Liver (tissue), 10 donors: ENCODE measurements at places on chromosomes 3 and 15. TPM values are rescaled to one million over a fixed set of nuclear protein-coding genes. Genes with fewer than 3 reads are reported as not detected.

The TRIM59 gene
- total RNA-seq, result 33.3 TPM

The ADAMTS17 gene
- total RNA-seq, result 0.28 TPM

The C3orf80 gene
- total RNA-seq, result 1.4 TPM

The SCG3 gene
- 0.05 TPM for total RNA-seq

The PAK6 gene
- 0.08 TPM for total RNA-seq

The INKA1 gene
- total RNA-seq, result 4.2 TPM

The RPL39L gene
- total RNA-seq, result 6.6 TPM

The TMEM40 gene
- 0.79 TPM for total RNA-seq

The ACKR2 gene
- 19.3 TPM for total RNA-seq

The CYP8B1 gene
- total RNA-seq, result 21.2 TPM

The HDGFL3 gene
- total RNA-seq, result 3.5 TPM

The KLHL40 gene
- not detected for total RNA-seq

GRCh38 chr3:165201964-165202363 lies 5.8 kb upstream of the SLITRK3 start:
- H3K36me3 ChIP-seq, result no peaks in the 10 kb centered on the region
- no peak overlapping the region for H3K4me3 ChIP-seq
- H3K27me3 ChIP-seq, result no peaks in the 10 kb centered on the region
- no peak overlapping the region for H3K27ac ChIP-seq
- no peak for DNase-seq

DNA sequence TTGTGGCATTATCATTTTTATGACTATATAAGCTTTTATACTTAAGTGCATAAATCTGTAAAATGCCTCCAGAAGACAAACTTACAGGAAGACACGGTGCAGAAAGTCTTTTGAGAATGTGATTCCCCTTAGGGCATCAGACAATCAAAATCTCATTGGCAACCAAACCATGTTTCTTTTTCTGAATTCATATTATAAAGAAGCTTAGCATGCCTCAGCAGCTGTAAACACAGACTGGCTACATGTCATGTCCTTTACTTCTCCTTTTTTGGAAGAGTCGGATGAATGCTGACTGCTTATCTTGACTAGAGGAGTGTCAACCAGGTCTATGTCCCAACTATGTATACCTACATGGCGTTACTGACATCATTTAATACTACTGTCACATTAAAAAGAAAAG lies 150.1 kb downstream of the PLD1 start:
- peaks cover 55% of the 10 kb centered on the region for H3K36me3 ChIP-seq
- no peaks in the 10 kb centered on the region for H3K4me1 ChIP-seq
- no peak overlapping the region for H3K4me3 ChIP-seq
- H3K27me3 ChIP-seq, result no peaks in the 10 kb centered on the region
- no peak overlapping the region for H3K27ac ChIP-seq

DNA sequence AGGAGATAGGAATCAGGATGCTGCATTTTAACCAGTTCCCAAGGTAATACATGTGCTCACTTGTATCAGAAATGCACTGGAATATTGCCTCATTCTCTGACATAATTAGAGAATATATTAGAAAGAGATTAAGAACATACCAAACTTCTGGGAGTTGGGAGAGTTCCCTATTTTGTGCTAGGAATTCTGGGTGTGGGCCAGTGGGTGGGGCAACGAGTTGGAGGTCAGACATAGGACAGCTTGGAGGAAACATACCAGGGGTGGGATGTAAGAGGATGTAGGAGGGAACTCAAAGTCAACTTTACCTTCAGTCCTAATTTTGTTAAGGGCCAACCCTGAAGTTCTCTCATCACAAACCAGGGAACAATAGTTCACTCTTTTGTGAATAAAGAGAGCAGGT lies 83.6 kb downstream of the SLC7A14 start:
- DNase-seq, result no peak
- no peaks in the 10 kb centered on the region for H3K36me3 ChIP-seq
- no peak overlapping the region for H3K27ac ChIP-seq
- no peak overlapping the region for H3K4me3 ChIP-seq
- H3K4me1 ChIP-seq, result no peaks in the 10 kb centered on the region

GRCh38 chr3:169158379-169158778 lies 505.1 kb downstream of the MECOM start:
- no peak overlapping the region for H3K4me3 ChIP-seq
- no peaks in the 10 kb centered on the region for H3K4me1 ChIP-seq
- DNase-seq, result no peak
- H3K27me3 ChIP-seq, result peaks cover 3% of the 10 kb centered on the region

- no peak for DNase-seq
- H3K27ac ChIP-seq, result no peak overlapping the region
- no peaks in the 10 kb centered on the region for H3K36me3 ChIP-seq
- peaks cover 6% of the 10 kb centered on the region for H3K4me1 ChIP-seq
Observed at GRCh38 chr3:11290743-11291680, 18.8 kb downstream of the ATG7 start.

DNA sequence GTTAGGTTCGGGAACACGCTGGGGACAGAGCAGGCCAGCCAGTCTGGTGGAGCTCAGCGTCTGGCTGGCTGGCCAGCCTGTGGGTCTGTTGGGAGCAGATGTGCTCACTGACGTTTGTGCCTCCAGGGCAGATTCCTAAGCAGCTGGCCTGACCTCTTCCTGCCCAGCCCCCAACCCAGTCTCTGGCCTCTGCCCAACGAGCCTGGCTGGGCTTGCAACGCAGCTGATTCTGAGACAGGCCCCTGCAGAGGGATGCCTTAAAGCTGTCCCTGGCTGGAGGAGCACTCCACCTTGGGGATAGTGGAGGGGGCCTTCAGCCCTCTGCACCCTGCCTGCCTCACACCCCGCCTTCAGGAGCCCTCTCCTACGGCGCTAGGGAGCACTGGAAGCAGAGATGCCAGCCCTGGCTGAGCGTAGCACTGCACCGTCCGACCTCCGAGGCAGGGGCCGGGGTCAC lies 46.0 kb downstream of the KLF13 start:
- H3K4me1 ChIP-seq, result peaks cover 5% of the 10 kb centered on the region
- DNase-seq, result no peak
- H3K4me3 ChIP-seq, result no peak overlapping the region
- no peak overlapping the region for H3K27ac ChIP-seq
- H3K36me3 ChIP-seq, result peaks cover 9% of the 10 kb centered on the region

DNA sequence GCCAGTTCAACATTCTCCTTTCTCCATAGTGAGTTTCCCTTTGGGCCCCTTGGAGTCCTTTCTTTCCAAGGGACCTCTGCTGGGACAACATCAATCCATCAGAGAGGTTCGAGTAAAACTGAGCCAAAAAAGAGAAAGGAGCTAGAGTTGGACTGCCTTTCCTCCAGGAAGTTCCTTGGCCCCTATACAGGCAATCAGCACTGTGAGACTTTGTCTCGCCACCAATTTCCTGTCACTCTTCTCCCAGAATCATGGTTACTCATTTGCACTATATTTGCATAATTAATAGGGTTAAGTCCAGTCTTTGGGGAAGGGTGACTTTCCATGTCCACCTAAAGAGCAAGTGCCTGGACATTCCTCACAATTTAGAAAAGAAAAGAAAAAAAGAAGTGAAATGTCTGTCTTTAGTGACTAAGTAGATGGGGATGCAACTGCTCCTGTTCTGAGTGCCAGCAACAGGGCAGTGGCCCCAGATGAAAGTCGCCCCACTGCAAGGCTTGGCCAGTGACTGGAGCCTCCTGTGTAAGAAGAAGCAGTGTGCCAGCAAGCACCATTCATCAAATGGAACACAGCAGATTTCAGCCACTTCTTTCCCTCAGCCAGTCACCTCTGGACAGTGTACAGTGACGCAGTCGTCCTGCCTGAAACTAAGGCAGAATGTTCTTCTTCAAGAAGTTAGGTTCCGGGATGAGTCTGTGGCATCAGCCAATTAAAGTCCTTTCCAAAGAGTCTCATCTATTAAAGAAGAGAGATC lies 91.6 kb downstream of the FSIP1 start:
- no peaks in the 10 kb centered on the region for H3K27me3 ChIP-seq
- DNase-seq, result no peak

DNA sequence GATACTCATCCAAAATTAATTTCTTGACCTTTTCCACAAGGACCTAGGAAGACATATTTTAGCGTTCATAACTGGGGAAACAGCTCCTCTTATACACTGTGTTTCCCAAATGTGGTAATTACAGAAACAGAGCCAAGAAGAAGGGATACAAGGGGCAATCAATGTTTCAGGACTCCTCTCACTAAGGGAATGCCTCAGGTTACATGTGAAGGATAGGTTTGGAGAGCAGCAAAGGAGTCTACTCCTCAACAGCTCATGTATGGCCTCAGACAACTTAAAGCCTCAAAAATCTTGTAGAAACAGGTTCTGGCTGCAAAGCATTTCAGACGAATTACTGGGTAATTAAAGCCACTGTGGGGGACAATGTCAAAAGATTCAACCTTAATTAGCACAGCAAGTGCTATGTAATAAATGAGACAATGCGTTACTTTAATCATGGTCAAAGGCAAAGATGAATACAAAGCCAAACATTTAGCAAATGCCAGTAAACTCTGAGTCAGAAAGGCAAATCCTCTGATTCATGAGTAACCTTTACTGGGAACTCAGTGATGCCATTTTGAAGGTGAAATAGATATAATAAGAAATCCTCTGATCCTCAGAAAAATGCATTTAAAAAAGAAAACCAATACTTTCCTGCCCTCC lies 1111.2 kb downstream of the TUSC7 start:
- H3K4me1 ChIP-seq, result no peaks in the 10 kb centered on the region
- no peak overlapping the region for H3K4me3 ChIP-seq
- no peak overlapping the region for H3K27ac ChIP-seq
- H3K27me3 ChIP-seq, result no peaks in the 10 kb centered on the region

GRCh38 chr15:80462111-80462510 lies 57.9 kb downstream of the ARNT2 start:
- H3K36me3 ChIP-seq, result no peaks in the 10 kb centered on the region
- no peak overlapping the region for H3K27ac ChIP-seq
- DNase-seq, result no peak
- no peak overlapping the region for H3K4me3 ChIP-seq
- H3K27me3 ChIP-seq, result no peaks in the 10 kb centered on the region

DNA sequence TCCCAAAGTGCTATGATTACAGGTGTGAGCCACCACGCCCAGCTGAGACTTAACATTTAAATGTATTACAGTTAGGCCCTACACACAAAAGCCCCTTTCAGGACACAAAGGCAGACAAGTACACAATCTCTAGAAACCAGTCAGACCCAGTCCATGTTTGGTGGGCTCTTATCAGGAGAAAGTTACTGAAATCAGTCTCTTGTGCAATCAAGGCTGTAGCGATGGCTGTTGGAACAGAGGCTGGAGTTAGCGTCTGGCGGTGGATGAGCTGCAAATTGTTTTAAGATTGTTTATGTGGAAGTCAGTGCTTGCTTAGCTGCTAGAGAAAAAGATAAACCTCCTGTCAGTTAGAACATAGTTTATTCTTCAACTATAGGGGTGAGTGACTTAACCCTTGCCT lies 89.5 kb upstream of the SNRPN start:
- H3K36me3 ChIP-seq, result no peaks in the 10 kb centered on the region
- no peaks in the 10 kb centered on the region for H3K4me1 ChIP-seq
- H3K27me3 ChIP-seq, result no peaks in the 10 kb centered on the region
- H3K27ac ChIP-seq, result no peak overlapping the region
- DNase-seq, result no peak

- no peaks in the 10 kb centered on the region for H3K27me3 ChIP-seq
- no peaks in the 10 kb centered on the region for H3K36me3 ChIP-seq
- no peak overlapping the region for H3K27ac ChIP-seq
- H3K4me3 ChIP-seq, result no peak overlapping the region
Observed at GRCh38 chr15:68618394-68618793, 39.6 kb downstream of the CORO2B start.

- H3K36me3 ChIP-seq, result no peaks in the 10 kb centered on the region
- no peak overlapping the region for H3K27ac ChIP-seq
- DNase-seq, result no peak
- H3K4me3 ChIP-seq, result no peak overlapping the region
Observed at GRCh38 chr15:80861731-80862170, 82.6 kb downstream of the CEMIP start.

- H3K36me3 ChIP-seq, result no peaks in the 10 kb centered on the region
- DNase-seq, result no peak
- H3K4me3 ChIP-seq, result no peak overlapping the region
- H3K27me3 ChIP-seq, result no peaks in the 10 kb centered on the region
- H3K27ac ChIP-seq, result no peak overlapping the region
Observed at GRCh38 chr15:33089878-33090757, 104.4 kb downstream of the FMN1 start.

DNA sequence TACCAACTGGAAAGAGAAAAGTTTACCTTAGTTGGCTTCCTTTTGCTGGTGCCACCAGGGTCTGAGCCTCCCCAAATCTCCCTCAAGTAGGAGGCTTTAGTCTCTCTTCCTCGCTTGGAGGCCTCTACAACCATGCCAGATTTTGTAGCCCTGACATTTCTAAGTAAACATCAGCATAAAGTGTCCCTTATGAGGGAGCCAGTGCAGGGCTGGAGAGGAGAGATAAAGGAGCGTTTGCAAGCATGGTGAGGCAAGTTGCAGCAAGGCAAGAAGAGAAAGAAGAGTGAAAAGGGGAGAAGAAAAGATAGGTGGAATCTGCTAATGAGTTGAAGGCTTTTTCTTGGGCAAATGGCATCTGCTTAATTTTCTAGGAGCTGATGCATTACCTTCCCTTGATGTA lies 82.7 kb upstream of the FNDC3B start:
- H3K4me3 ChIP-seq, result no peak overlapping the region
- H3K36me3 ChIP-seq, result no peaks in the 10 kb centered on the region

- H3K4me3 ChIP-seq, result no peak overlapping the region
- H3K27me3 ChIP-seq, result no peaks in the 10 kb centered on the region
- H3K36me3 ChIP-seq, result no peaks in the 10 kb centered on the region
- no peak overlapping the region for H3K27ac ChIP-seq
Observed at GRCh38 chr15:72141171-72142084, 23.2 kb downstream of the SENP8 start.

DNA sequence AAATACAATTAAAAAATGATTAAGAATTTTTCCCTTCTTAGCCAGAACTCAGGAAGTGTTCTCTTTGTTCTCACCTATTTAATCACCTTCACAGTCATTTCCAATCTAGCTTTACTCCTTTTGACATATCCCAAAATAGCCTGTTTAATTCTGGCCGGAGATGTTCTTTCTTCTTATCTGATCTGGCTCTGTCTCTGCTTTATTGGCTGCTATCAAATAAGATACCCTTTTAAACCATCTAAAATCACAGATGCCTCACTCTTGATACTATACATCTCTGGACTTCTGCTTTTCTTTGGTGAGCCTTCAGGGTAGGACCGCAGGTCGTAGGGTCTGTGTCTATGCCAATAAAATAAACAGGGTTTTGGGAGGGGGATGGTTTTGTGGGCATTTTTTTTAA lies 319.2 kb upstream of the SEMA6D start:
- no peaks in the 10 kb centered on the region for H3K4me1 ChIP-seq
- H3K36me3 ChIP-seq, result no peaks in the 10 kb centered on the region
- peak overlapping the region; percentile 7 for H3K27ac ChIP-seq
- no peak overlapping the region for H3K4me3 ChIP-seq
- H3K27me3 ChIP-seq, result no peaks in the 10 kb centered on the region

DNA sequence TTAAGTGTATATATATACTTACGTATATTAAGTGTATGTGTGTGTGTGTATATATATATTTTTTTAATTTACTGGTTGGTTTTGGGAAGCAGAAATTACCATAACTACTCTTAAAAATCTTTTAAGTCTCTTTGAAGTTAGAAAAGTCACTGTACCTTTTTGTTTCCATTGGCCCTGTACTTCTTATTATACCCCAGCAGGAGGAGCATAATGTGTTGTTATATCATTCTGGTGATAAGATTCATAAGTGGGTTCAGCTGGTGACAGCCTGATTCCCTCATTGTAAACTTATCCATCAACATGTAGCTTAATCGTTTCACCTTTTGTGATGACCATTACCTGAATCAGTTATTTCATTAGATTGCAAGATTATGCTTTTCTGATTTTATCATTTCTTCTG lies 30.8 kb downstream of the MLH1 start:
- peaks cover 4% of the 10 kb centered on the region for H3K36me3 ChIP-seq
- H3K4me3 ChIP-seq, result no peak overlapping the region
- H3K27ac ChIP-seq, result no peak overlapping the region
- H3K4me1 ChIP-seq, result peaks cover 5% of the 10 kb centered on the region
